ENCODE measurements at places on chromosomes 11 and 22.
A peak's percentile ranks its signal among the peaks of the same experiment; 100 is the strongest.

GRCh38 chr11:31480930-31481329 lies 28.5 kb downstream of the IMMP1L start:
- no peak for DNase-seq

DNA sequence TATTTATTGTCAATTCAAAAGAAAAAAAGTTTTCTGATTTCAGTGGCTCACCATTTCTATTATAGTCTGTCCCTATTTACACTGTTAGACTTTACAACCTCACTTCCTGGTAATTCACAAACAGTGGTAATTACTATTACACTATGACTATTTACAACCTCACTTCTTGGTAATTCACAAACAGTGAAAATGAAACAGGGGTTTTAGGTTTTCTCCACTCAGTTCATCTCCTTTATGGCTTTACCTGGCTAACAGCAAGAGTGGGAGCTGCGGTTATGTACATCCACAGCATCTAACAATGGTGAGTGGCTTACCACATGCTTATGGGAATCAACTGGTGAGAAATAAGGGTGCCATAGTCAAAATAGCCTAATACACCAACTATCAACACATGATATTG lies 166.4 kb downstream of the CASP12 start:
- no peak for DNase-seq

- DNase-seq: no peak
These were observed 31.2 kb upstream of the LINC01488 start for GRCh38 chr11:69450064-69450856.

DNA sequence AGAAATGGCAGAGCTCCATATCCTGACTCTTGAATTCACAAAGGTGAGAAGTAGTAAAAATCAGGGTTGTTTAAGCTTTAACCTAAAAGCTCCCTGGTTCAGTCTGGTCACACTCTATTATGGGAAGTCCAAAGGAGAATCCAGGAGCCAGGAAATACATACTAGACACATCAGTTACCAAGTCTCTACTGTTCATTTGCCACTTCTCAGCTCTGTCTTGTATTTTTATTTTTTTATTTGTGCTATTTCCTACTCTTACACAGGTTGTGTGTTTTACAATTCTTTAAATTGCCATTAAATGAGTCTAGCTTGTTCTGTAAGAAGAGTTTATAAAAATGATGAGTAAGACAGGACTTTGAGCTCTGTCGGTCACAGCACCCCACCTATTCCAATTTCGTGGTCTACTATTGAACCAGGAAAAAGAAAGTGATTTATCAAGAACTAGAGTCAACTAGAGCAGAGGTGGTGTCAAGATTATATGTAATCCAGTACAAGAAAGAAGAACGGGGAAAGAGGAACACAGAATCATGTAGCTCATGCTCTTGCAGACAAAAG lies 9.7 kb downstream of the MS4A12 start:
- no peak for DNase-seq

GRCh38 chr22:39839917-39840510 lies 53.5 kb downstream of the ENTHD1 start:
- DNase-seq: peak; percentile 14

- DNase-seq: no peak
These were observed 59.0 kb downstream of the PPP2R1B start for GRCh38 chr11:111707039-111707690.

- no peak for DNase-seq
These were observed 630.4 kb upstream of the CNTN5 start for GRCh38 chr11:98390391-98390790.

DNA sequence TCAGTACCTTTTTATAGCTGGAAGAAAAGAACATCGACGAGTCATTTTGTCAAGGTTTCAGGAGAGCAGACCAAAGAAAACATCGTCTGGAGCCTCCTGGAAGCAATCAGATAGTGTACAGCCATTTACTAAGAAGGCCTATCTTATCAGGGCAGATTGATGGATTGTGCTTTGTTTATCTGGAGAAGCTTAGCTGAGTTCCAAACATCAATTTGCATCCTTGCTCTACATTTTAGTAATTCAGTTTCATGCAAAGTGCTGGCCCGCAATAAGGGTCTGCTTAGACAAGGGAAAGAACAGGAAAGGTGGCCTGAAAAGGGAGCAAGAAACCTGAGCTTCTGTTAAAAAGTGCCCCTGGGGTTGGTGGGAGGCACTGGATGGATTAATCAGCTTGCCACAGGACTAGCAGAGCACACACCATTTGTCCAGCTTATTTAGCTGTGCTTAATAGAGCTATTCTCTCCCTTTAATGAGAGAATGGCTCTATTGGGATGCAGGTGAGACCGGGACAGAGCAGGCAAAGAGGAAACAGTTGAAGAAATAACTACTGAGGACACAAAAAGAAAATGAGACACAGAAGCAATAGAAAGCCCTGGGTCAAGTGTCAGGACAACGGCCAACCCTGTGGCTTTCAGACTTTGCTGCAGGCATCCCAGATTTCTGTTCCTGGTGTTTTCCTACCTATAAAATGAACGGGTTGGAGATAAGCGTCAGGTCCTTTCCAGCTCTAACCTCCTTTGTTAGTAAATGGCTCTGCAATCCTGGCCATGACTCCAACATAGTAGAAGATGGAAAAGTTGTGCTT lies 122.1 kb upstream of the TTC12 start:
- no peak for DNase-seq

- no peak for DNase-seq
These were observed 10.5 kb downstream of the AP2A2 start for GRCh38 chr11:936199-936598.

DNA sequence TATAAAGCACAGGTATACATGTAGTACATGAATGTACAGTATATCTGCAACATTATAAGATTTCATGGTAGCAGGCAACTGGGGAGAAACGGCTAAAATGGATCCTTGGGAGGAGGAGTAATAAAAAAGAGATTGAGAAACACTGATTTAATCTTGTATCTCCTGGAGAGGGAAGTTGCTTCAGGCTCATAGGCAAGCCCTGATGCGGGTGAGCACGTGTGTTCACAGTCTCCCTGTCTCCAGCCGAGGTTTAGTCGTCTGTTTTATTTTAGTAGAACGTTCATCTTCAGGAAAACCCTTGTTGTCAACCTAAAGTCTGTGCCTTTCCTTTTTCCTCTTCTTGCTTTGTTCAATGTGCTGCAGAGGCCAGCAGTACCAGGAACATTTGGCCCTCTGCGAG lies 21.8 kb upstream of the SLC25A18 start:
- no peak for DNase-seq

- peak; percentile 40 for DNase-seq
These were observed 31.2 kb downstream of the CD82 start for GRCh38 chr11:44596525-44597276.

- no peak for DNase-seq
These were observed 102.2 kb upstream of the NNMT start for GRCh38 chr11:114193730-114194679.

GRCh38 chr22:45807156-45807915 lies 135.7 kb downstream of the ATXN10 start:
- no peak for DNase-seq

- no peak for DNase-seq
These were observed 839.2 kb downstream of the TBC1D22A start for GRCh38 chr22:47601666-47602065.

DNA sequence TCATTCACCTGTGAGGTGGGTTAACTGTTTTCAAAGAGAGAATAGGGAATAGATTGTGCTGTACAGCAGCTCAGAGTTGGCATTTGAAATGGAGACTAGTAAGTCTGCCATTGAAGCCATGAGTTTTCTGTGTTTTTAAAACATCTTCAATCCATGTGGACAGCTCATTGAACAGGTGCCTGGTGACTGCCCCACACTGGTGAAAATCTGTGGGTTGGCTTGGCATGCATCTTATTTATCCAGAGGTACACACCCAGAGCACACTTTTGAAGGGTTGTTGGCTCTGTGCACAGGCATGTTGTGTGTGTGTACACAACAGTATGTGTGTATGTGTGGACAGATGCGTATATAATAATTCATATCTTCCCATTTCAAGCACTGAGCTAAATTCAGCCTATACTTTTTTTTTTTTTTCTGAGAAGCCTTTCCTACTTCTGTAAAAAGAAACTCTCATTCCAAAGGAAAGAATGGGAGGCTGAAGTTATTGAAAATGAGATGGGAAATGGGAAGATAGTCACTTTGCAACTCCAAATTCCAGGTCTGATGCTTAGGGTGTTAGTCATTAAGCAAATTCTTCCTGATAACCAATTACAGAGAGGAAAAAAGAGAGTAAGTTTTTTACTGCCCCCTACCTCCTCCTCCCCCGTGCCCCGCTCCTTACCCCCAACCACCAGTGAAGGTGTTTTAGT lies 7.0 kb upstream of the LYVE1 start:
- DNase-seq: no peak

DNA sequence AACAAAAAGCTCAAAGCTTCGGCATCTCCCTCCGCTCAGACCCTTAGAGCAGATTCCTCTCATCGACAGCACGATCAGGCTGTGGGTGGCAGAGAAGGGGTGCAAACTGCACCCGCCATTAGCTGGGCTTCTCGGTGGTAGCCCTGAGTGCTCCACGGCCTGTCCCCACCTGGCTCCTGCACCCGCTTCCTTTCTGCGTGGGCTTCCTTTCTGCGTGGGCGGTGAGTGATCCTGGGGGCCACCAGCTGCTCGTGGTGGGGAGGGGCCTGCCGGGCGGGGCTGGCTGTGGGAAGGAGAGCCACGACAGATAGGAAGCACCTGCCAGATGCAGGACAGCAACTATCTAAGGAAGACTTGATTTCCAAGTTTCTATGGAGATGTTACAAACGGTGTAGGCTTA lies 55.0 kb downstream of the BRD1 start:
- no peak for DNase-seq

GRCh38 chr22:40624770-40625169 lies 11.7 kb downstream of the MRTFA start:
- DNase-seq: no peak

DNA sequence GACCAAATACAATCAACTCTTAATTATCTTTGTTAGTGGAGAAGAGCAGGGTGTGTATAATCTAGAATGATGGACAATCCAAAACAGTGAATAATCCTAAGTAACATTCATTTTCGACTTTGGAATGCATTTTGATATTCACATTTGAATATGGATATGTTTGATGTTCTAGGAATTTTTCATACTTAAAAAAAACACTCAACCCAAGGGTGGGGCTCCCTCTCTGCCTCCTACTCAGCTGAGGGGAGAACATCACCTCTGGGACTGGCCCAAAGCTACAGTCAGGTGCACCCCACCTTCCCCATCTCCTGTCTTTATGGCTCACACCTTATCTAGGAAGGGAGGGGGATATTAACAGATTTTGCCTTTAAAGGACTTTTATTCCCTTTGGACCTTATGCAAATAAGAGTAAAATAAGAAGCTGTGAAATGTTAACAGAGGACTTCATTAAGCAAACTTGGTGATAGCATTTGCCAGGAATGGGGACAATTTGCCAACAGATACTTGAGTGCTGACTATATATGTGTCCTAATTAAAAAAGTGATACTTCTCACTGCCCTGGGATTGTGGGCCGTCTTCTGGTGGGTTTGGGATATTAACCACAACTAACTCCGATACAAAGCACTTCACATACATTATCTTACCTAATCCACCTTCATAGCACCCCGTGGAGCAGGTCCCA lies 187.0 kb downstream of the ST3GAL4 start:
- DNase-seq: no peak

DNA sequence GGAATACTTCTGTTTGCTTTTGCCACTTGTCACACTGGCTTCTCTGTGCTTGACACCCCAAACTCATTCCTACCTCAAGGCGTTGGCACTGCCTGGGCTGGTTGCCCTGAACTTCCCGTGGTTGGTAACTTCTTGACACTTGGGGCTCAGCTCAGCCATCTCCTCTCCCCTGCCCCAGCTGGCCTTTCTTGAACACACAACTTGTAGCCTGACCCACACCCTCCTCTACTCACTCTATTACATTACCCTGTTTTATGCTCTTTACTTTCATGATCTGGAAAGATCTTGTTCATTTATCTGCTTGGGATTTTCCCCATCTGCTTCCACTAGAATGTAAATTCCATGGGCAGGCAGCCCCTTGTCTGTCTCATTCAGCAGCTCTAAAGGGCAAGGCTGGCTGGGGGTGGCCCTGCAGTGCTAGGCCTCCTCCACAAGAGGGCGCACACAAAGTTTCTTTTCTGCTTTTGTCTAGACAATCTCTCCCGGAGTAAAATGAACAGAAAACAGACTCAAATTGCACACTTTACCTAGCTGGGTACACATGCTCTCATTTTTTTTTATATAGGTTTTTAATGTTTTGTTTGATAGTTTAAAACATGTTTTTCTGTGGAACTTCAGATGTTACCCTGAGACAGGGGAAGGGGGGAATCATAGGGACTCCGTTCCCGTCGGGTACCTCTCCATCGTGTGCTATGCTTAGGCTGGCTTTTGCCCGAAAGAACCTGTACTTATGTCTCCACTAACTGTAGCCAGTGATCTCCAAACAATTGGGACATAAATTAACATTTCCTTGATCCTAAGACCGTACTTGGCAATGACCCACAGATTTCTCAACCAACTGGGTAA lies 16.4 kb upstream of the MRGPRX2 start:
- DNase-seq: peak; percentile 26

GRCh38 chr11:46984987-46985386 lies 48.4 kb downstream of the CSTPP1 start:
- DNase-seq: no peak

GRCh38 chr22:47221840-47222615 lies 459.6 kb downstream of the TBC1D22A start:
- no peak for DNase-seq

DNA sequence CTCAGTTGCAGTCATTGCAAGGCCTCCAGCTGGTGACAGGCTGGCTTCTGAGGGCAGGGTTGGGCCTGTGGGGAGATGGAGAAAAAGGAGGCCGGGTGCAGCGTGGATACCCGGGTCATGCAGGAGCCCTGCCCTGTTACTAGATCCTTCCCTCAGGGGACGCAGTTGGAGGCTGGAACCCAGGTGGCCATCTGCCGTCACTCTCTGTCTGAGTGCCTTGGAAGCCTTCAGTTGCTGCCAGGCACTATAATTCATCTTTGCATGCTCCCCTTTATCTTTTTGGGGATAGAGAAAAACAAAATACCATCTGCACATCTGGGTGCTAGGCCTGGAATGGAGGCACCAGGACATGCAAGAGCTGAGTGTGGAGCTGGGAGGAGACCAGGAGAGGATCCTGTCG lies 82.7 kb downstream of the TP53I11 start:
- no peak for DNase-seq

GRCh38 chr22:46454504-46455269 lies 82.7 kb downstream of the CELSR1 start:
- no peak for DNase-seq

GRCh38 chr11:70555078-70555477 lies 156.7 kb downstream of the CTTN start:
- no peak for DNase-seq
